ENCODE measurements at places on chromosomes 13 and 19.

GRCh38 chr13:47908197-47908902, 92.7 kb downstream of the SUCLA2 start:
- no peak for DNase-seq

GRCh38 chr19:43789029-43789428, 8.3 kb upstream of the KCNN4 start:
- no peak for DNase-seq

DNA sequence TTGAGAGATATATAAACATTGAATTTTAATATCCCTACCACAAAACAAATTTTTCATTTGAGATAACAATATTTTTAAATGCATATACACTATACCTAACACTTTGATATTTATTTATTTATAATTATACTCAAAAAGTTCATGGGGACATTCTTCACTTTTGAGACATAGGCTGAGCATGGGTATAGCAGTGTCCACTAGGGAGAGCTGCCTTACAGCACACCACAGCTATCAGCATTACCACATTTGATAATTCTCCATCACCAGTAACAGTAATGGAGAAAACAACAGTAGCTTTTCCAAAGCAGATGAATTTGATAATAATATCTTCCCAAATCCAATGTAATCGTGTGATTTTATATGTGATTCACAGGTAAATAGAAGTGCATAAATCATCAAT, 626.1 kb downstream of the DACH1 start:
- no peak for DNase-seq

DNA sequence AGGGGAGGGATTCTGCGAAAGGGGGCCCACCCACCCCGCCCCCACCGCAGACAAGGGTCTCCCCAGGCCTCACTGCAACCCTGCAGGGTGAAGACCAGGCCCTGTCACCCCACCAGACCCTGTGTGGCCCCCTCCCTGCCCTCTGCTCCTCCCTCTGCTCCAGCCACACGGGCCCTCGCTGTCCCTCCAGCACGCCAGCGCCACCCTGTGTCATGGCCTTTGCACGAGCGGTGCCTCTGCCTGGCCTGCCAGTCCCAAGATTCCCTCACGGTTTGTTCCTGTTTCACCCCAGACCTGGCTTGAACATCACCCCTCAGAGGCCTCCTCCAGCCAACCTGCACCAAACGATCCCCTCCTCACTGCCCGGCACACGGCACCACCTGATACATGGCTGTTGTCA, 27.3 kb downstream of the PIP5K1C start:
- DNase-seq, result no peak

DNA sequence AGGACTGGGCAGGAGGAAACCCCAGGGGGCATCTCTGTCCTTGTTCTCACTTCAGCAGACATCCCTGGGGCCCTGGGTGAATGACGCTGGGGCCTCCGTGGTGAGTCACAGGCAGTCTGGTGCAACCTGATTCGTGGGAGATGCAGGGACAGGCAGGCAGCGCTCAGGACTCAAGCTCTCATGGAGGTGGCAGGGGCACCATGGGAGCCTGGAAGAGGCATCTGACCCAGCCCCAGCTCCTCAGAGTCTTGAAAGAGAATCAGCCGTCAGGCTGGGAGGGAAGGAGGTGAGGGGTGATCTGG, 14.0 kb upstream of the PTOV1 start:
- DNase-seq, result no peak

- DNase-seq, result peak; percentile 13
These were observed 1.8 kb upstream of the CEACAM8 start for GRCh38 chr19:42596391-42597072.

DNA sequence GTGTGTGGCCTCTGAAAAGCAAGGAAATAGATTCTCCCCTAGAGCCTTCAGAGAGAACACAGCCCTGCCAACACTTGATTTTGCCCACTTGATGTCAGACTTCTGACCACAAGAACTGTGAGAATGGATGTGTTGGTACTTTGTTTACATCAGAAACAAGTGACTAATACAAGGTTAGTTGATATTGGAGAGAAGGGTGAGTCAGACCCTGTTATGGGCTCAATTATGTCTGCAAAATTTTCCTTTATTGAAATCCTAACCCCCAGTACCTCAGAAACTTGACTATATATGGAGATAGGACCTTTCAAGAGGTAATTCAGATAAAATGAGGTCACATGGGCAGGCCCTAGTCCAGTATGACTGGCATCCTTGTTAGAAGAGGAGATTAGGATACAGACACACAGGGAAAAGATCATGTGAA, 226.7 kb downstream of the RFC3 start:
- no peak for DNase-seq

GRCh38 chr13:56681404-56681803, 459.3 kb upstream of the PRR20A start:
- no peak for DNase-seq

GRCh38 chr19:47305309-47305751, 4.3 kb upstream of the C5AR1 start:
- DNase-seq, result peak; percentile 45

- no peak for DNase-seq
These were observed 9.3 kb downstream of the ZNF526 start for GRCh38 chr19:42229301-42229854.

DNA sequence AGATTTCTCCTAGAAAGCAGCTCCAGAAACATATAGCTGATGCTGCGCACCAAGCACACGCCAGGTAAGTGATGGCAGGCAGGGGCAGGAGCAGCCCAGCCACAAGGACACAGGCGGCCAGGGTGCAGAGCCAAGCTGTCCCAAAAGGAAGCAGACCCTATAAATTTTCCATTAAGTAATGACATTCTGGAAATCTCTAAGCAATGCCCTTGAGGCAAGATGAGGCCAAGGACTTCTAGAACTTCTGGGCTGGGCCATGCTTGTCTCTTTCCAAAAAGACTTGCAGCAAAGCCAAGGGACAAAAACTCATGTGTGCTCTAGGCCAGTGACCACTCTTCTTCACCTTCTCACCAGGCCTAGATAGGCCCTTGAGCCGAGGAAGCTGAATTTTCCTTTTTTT, 42.2 kb upstream of the EPHX3 start:
- DNase-seq, result no peak

DNA sequence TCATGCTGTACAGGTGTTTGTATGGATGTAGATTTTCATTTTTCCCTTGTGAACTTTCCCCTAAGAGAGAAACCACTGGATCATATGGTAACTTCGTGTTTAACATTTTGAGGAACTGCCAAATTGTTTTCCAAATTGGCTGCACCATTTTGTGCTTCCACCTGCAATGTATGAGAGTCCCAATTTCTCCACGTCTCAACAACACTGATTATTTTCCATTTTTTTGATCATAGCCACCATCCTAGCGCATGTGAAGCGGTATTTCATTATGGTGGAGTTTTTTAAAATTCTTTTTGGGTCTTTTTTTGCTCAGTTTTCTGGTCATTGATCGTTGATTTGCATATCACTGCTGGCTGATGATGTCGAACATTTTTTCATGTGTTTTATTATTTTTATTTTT, 5.0 kb downstream of the NDUFA13 start:
- DNase-seq, result no peak

DNA sequence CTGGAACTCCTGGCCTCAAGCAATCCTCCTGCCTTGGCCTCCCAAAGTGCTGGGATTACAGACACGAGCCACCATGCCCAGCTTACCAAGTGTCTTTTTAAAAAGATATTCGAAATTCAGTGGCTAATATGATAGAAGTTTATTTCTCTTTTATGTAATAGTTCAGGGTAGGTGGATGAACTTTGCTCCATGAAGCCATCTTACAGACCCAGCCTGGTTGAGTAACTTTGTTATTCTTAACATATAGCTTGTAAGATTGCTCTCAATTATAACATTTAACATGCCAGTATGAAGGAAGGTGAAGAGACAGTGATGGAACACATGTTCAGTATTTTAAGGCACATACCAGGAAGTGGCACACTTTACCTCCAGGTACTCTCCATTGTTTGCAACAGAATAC, 42.4 kb downstream of the ZIC2 start:
- no peak for DNase-seq

DNA sequence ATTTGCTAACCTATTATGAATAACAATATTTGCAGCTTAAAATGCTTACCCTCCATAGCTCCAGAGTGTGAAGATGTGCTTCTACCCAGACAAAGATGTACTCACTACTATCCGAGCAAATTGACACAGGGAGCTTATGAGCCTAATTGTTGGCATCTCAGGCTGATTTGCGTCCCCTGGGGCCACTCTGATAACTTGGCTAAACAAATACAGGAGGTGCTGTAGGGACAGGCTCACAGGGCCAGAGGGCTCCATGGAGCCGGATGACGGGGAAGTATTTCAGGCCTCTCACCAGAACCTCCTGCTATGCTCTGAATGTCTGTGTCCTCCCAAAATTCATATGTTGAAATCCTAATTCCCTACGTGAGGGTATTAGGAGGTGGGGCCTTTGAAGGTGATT, 26.7 kb upstream of the C19orf12 start:
- no peak for DNase-seq

DNA sequence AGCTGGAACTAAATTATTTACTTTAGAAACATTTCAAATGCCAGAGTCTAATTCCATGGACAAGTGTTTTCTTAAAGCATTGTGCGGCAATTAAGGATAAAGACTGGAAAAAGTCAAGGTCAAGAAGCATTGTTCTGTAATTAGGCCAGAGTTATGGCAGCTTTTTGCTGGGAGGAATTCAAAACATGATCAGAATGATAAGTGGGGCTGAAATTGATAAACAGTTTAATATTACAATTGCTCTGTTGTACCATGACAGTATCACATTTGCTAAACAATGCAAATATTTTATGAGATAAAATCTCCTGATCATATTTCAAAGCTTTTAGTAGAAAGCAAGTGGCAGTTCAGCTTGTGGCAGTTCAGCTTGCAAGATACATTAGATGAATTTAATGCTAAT, 513.7 kb downstream of the GPC6 start:
- no peak for DNase-seq

GRCh38 chr13:109088624-109088917, 459.2 kb downstream of the MYO16 start:
- DNase-seq, result no peak

GRCh38 chr13:31409678-31410356, 210.0 kb downstream of the B3GLCT start:
- DNase-seq, result no peak

GRCh38 chr13:100125946-100126345, 37.1 kb downstream of the PCCA start:
- no peak for DNase-seq

DNA sequence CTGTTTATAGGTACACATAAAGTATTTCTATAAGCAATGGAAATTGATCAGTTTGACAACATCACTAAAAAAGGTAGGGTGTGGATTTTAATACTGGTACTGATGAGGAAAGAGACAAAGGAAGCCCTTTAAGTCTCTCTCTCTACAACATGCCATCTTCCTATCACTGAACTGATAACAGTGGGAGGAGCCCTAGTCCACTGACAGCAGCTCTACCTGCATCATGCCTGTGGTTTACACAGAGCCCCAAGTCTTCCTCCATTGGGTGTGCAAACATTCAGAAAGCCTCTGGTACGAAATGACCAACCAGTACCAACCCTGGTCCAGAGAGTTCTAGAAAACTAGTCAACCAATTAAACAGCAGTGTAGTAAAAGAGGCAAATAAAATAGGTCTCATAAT, 53.4 kb downstream of the KLF12 start:
- no peak for DNase-seq

- DNase-seq, result no peak
These were observed 34.3 kb upstream of the TNFSF11 start for GRCh38 chr13:42539670-42540069.

- DNase-seq, result no peak
These were observed 29.8 kb downstream of the NFIX start for GRCh38 chr19:13024951-13025697.

Data from activated CD4-positive, alpha-beta T cell treated with anti-CD3 and anti-CD28 coated beads, Interleukin-2, amount 50 U/mL, for 4 hours (primary cell).